Fibroblast of skin of left biceps (primary cell): ENCODE measurements at places on chromosomes 6 and 20.

DNA sequence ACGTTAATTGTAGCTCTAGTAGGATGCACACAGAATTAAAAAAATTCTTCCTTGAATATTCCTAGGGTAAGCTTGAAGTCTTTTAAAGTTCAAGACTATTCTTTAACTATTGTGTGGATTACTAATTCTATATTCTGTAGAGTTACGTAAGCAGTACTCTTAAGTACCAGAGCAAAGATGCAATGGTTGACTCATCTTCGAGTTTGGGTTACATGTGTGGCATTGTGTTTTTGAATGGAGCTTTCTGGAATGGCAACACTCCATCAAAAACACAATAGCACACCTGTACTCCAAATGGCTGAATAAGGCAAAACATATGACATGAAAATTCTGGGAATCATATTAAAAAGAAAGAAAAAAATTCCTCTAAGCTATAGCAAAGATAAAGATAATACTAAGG is 33.5 kb upstream of the CEP162 start:
- no peak for DNase-seq

- DNase-seq: no peak
Observed at GRCh38 chr6:74756923-74757322, 448.9 kb downstream of the COL12A1 start.

DNA sequence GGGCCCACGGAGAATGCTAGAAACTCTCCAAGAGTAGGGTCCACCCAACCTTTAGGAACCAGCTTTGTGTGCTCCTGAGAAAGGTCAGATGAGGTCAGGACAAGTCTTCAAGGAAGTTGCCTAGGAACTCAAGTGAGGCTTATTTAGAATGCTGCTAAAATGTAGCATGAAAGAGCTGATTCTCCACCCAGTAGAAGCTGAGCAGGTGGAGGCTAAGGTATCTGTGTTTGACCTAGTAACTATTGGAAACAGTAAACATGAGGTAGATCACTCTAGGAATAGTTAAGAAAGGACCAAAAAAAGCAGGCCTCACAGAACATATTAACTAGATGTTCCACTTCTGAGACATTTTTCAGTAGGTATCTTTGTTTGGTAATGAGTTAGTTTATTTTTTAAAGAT is 13.9 kb downstream of the CEP43 start:
- DNase-seq: no peak

DNA sequence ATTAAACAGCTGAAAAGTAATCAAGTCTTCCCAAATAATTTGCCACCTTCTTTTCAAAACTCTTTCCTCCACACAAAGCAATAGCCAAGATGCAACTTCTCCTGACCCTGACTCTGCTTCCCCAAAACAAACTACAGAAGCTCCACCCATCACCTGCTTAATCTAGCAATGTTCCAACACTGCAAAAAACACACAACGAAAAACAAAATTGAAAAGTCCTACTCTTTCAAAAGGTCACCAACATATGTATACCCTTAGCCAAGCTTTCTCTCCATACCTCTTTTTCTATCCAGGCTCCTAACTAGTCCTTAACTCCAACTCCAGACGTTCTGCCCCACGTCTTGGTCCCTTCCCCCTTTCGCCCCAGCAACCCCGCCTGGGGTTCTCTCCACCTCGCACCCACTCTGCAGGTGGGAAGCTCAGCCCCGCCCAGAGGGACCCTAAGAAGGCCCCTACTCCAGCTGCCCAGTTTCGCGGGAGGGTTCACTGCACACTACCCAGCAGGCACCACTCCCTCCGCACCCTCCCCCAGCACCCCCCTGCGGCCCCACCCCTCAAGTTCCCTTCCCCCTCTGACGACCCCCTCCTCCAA is 717 bp downstream of the CSNK2A1 start:
- DNase-seq: no peak

- DNase-seq: no peak
Observed at GRCh38 chr6:85361643-85362014, 88.3 kb upstream of the NT5E start.

DNA sequence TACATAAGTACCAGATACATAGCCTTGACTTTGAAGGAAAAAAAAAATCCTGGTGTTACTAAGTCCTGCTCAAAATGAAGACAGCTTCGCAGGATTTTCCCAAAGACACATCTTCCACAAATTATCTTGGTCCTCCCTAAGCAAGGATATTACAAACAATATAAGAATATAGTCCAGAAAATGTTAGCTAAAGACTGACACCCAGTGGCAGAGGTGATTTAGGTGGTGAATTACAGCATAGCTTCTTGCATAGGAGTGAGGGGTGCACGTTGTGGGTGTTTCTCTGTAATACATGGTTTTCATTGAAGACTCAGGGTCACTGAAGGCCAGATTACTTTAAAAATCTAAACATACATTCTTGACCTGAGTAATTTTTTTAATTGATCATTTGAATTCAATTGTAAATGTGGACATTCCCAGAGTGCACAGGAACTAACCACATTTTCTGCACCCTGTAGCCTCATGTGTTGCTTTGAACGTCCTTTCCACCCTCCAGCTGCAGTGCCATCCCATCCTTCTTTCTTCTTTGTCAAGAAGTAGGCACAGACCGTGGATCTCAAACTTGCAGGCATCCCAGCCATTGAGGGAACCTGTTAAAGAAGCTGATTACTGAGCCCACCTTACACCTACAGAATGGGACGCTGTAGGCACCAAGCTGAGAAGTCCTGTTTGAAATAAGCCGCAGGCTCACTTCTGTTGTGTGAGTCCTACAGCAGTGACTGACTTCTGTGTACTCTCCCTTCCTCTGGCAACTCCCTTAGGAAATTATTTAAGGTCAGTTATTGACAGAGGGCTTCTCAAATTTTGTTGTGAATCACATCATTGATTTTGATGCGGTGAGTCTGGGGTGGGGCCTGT is 102.6 kb downstream of the PERP start:
- DNase-seq: no peak

DNA sequence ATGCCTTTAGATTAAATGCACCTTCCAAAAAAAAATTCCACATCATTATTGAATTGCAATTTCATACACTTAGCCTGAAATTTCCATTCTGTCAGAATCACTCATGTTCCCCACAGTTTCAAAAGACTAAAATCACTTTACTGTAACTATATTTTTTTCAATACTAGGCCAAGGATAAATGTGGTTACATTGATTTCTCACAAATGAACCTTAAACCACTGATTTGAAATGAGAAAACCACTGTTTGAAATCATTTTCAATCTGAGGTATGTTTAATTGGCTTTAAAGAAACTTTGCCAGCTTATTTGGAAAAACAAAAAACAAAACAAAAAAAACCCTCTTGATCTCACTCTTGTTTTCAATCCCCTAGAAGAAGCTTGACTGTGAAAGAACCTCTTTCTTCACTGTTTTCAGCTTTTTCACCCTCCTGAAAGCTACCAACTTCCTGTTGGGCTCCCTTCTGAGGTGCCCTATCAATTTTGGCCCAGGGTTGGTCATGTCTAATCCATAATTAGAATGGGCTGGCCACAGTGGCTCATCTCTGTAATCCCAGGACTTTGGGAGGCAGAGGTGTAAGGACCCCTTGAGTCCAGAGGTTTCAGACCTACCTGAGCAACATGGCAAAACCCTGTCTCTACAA is 242.5 kb downstream of the ADGRG6 start:
- DNase-seq: no peak

DNA sequence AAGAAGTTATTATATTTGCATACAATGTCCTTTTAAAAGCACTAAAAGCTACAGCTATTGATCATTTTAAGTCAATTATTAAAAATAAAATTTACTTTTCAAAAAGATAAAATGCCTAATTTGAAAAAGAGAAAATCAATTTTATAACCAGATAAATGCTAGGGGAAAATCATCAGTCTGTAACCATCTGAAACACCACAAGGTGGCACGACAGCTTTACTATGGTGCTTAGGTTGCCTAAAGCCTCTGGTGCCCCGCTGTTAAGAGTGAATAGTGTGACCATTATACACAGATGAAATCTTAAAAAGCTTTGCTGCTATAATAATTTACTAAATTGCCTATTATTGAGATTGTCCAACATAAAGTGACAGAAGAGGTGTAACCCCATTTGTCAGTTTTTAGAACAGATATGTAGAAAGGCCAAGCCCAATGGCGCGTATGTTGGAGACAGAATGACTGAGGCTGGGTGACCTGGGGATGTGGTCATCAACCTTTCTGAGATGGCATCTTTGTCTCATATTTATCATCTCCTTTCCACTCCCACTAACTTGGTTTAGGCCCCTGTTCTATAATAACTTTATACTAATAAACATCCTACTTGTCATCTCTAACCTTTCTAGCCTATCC is 100.8 kb downstream of the MOXD1 start:
- no peak for DNase-seq

DNA sequence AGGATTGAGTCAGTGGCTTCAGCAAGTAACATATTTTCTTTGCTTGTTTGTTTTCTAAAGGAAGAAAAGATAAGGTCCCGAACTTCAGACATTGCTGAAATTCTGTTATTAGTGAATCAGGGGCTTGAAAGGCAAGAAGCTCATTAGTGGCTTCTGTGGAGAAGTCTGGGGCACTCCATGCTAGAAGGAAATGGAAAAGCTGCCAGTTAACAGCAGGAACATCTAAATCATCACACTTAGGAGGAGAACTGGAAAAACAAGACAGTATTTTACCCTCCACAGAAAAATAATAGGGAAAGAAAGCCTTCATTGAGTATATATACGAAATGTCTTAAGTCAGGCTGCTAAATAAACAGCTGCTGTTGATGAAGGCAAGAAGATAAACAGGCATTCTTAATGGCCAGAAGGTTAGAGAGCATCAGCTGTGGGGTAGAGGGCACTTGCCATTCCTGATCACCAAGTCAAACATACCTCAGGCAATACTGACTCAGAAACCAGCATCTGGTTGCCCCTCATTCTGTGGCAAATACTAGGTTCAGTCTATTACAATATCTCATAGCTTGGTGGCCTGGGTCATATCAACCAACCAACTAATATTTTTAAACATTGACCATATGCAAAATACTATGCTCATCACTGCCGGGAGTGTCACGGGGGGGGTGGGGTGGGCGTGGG is 143.2 kb upstream of the TENT5A start:
- DNase-seq: peak; percentile 75

GRCh38 chr20:13809855-13810254 is 25.0 kb downstream of the NDUFAF5 start:
- no peak for DNase-seq

- no peak for DNase-seq
Observed at GRCh38 chr6:163346497-163346961, 68.0 kb upstream of the QKI start.

- DNase-seq: peak; percentile 87
Observed at GRCh38 chr6:163872335-163872734, 457.8 kb downstream of the QKI start.

- DNase-seq: peak; percentile 5
Observed at GRCh38 chr6:53896196-53896595, 101.4 kb downstream of the LRRC1 start.

DNA sequence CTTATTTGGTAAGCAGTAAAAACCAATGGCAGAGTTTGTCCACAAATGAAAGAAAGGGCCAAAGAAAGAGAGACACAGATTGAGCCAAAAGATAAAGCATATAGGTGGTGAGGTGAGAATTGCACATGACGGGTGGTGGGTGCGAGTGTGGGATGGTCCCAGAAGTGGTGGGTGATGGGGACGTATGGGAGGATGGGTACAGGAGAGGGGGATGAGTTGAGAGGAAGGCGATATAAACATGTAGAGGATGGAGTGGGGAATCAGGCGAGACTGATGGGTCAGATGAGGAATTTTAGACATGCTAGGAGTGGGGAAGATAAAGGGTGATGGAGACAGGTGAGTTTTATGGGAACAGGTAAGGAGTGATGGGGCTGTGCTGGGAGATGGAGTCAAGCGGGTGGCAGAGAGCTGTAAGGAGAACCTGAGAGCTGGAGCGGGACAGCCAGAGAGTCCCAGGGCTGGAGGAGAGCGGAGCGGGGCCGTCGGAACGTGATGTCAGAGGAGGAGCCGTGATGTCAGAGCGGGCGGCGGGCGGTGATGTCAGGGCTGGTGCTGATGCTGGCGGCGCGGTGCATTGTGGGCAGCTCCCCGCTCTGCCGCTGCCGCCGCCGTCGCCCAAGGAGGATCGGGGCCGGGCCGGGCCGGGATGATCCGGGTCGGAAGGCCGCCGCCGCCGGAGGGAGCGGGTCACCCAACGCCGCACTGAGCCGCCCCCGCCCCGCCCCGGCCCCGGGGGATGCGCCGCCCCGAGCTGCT is at the start of gene TTBK1:
TTBK1 (plus strand) TSS at position 574 of the 756 bp plus-strand sequence. CDS start 3,180 bp downstream, outside the sequence.
- DNase-seq: no peak

DNA sequence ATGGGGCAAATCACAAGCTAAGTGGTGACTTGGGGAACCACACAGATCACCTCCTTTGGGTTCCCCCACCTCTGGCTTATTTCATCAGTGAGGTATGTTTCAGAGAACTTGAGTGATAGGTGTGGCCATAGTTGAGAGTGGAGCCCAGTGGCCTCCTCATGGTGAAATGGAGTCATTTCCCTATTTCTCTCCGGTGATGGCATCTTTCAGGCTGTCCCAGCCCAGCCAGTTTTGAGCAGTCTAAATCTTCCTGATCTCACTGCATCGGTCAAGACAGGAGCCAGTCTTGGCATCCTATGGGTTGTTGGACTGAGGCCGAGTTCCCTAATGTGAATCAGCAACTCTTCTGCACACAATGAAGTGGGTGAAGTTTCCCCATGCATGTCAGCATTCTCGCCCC is 132.4 kb downstream of the EYA2 start:
- no peak for DNase-seq

DNA sequence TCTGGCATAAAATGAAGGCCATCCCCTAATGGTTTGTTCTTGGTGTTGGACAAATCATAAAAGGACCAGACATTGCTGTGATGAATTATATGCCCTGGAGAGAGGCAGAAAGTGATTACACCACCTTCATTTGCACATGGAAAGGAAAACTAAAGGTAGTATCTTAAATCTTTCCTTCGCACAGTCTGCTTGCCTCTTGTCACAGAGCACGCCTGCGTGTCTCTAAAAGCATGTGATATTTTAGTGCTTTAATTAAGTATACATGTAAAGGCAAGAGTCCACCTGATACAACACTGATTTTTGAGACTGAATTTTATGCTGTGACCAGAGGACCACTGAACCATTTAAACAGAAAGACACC is 28.8 kb upstream of the PLAGL1 start:
- DNase-seq: no peak

DNA sequence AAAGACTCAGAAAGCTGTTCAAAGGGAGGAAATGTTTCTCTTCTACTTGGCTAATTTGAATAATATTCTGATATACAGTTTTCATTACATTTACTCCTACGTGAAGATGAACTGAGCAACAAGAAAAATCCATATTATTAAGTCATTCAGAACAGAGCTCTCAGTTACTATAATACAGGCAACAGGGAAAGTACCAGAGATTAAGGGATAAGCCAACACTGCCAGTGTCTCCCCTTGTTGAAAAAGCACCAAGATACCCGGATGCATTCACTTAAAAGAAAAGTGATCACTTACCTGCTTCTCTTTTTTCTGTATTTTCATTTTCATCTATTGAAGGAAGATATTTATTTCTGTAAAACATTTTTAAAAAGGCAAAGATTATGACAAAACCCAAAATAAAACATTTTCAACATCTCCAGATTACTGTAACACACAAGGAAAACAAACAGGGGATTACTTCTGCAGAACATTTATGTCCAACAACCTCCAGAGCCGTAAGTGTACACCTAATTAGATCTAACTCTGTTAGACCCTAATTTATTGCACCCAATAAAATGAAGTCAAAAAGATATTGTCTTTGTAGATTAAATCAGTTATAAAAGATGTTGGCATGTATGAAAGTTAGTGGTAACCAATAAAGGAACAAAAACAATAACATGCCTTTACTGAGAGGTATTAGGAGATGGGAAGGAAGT is 67.0 kb downstream of the CHD6 start:
- no peak for DNase-seq

- no peak for DNase-seq
Observed at GRCh38 chr6:54266400-54266923, 41.8 kb upstream of the TINAG start.

GRCh38 chr6:170286246-170286933 is 4.5 kb downstream of the DLL1 start:
- DNase-seq: no peak
